ENCODE measurements at places on chromosomes 5 and 9.
A peak's percentile ranks its signal among the peaks of the same experiment; 100 is the strongest.

DNA sequence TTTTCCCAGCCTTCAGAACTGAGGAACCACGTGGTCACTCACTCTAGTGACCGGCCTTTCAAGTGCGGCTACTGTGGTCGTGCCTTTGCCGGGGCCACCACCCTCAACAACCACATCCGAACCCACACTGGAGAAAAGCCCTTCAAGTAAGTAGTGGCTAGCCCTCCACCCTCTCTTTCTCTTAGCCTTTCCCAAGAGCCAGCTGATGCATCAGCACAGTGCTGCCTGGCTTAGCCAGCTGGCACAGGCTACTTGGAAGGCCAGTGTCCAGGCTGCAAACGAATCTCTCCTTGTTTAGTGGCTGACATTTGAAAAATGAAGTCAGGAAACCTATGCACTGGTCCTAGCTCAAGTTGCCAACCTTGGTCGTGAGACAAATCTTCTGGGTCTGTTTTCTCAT is 91.1 kb downstream of the PRDM6 start:
- DNase-seq, result no peak

DNA sequence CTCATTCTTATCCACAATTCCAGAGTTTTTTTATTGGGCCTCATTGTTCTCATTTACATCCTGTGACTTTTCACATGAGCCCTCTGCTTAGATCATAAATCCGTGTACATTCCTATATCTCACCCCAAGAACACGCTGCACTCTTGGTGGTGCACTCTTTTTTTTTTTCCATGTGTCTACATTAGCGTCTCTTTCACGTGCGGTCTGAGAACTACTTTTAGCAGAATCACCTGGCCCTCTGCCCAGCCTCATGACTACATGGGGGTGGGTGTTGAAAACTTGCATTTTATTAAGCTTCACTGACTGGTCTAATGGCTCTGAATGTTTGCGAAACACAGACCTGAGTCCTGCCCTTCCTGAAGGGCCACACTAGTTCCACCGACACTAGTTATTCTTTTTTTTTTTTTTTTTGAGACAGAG is 18.6 kb downstream of the C9orf57 start:
- peak; percentile 56 for DNase-seq

DNA sequence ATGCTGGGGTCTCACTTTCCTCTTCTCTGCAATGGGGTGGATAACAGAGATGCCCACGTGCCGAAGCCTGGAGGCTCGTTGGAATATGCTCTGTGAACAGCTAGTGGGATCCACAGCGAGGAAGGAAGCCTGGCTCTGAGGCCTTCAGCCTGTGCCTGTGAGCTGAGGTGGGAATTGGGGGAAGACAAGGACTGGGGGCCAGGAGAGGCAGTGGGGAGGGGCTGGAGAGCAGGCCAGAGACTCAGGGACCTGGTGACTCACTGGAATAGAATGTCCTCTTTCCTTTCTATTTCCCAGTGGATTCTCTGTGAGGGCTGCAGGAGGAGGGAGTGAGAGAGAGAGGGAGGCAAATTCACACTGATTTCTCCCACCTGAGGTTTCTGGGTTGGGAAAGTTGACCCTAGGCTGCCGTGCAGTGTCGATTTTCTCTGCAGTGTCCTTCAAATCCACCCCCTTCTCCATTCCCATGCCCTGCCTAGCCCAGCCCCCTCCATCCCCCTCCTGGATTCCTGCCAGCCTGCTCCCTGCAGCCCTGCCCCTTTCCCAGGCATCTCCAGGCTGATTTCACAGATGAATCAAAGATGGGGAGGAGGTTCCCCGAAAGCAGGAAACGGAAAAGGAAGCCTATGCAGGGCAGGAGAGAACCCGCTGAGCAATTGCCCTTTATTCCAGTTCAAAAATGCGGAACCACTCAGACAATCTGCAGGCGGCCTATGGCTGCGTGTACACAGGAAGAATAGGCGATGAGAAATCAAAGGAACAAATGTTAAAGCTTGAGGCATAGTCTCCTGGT is 1.4 kb upstream of the SPAAR start:
- DNase-seq, result peak; percentile 24

GRCh38 chr9:38011991-38012390 is 57.0 kb downstream of the SHB start:
- DNase-seq, result no peak

Measured in NCI-H2081 (cell line).